ENCODE measurements at places on chromosomes 12 and 14. TPM values are rescaled to one million over a fixed set of nuclear protein-coding genes. Genes with fewer than 3 reads are reported as not detected.
A peak's percentile ranks its signal among the peaks of the same experiment; 100 is the strongest.

- ATAC-seq: no peak
These were observed 1149.1 kb downstream of the VRK1 start for GRCh38 chr14:97946240-97946639.

DNA sequence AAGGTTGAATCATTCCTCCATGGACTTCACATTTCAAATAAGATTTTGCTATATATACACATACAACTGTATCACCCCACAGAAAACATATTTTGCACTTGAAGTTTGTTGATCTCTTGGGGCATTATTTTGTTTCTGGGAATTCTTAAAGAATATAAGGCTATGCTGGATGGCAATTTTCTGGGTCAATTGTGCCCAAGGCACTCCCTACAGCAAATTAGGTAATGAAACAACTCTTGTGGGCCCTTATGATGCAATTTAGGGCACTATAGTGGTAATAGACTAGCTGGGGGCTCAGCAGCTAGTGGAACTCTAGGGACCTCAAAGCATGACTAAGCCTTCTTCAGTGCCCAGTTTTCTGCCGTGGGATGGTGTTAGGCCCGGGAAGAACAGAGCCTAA is 444.4 kb downstream of the NRXN3 start:
- no peak for ATAC-seq

PTGER2 gene
- total RNA-seq: 10.3 TPM

IFNG-AS1 gene
- not detected for total RNA-seq

TOMM20L gene
- not detected for total RNA-seq

GRCh38 chr14:74698465-74698864 is 14.4 kb downstream of the AREL1 start:
- no peak for ATAC-seq

- no peak for ATAC-seq
These were observed 1.5 kb downstream of the CHURC1 start for GRCh38 chr14:64915797-64916196.

DNA sequence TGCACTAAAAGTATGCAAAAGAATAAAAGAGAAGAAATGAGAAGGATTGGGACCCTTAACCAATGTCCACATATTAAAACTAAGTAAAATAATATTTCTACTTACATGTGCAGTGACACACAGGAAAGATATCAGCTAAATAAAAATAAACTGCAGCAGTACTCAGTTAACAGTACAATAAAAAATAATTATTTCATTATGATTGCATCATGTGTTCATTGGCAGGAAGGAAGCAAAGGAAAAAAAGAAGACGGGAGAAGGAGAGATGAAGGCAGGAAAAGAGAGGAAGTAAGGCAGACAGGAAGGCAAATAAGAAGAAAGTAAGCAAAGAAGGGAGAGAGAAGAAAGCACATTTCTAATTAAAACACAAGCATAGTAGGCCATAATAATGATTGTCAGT is 33.0 kb downstream of the RASSF9 start:
- ATAC-seq: no peak

DNA sequence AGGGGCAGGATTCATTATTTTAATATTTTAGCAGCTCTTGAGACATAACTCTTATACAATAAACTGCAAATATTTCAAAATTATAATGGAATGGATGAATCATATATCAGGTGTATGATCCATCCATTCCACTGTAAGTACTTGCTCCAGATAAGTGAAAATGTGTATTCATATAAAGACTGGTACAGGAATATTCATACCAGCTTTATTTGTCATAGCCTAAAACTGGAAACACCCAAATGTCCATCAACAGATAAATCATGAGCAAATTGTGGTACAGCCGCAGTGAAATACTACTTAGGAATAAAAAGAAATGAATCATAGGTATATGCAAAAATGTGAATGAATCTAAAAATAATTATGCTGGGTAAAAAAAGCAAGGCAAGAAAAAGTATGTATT is 263.6 kb upstream of the SYT10 start:
- no peak for ATAC-seq

GRCh38 chr12:14384783-14385638 is 19.5 kb downstream of the ATF7IP start:
- ATAC-seq: peak; percentile 95

DNA sequence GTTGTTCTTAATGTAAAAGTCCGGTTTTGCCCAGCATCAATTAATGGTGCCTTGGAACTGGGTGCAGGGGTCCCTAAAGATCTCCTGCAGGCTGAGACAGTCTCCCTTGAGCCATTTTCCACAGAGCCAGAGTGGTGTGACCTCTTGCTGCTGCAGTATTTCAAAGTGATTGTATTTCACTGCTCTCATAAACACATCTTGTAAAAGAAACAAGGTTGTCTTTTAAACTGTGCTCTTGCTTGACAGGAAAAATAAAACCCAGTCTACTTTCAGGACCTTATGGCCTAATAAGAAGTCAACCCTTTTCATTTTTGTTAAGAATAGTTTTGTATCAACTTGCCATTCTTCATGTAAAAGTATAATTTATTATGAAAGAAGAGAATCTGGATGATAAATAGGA is 44.7 kb downstream of the TMEM117 start:
- ATAC-seq: no peak

DNA sequence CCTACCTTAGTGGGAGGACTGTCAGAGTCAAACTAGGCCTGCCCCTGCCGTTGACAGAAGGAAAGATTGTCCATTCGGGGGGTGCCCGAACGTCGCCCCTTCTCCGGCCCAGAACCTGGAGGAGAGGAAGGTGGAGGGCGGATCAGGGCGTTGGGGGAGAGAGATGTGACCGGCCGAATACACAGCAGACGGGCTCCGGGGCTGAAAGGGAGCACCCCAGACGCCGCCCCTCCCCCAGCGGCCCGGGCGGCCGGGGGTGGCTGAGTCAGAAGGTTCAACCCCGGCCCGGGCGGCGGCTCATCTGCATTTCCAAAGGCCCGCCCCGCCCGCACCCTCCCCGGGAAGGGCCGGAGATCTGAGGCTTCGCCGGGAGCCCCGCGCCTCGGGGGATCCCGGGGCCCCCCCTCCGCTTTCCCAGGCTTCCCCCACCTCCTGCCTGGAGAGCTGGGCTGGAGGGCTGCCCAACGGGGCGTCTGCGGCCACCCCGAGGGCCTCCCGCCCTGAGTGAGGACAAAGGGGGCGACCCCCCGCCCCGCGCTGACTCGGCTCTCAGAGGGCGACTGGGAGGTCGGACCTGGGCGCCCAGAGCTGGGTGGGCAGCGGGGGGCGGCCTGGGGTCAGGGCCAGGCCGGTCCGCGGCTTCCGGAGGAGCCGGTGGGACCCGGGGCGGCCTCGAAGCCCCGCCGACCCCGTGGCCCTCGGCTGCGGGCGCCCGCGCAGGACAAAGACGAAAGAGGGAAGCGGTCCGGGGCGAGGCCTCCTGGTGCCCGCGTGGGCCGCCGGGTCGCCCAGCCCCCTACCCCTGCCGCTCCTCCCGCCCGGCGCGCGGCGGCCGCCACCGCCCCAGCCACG is 3.7 kb upstream of the SETD1B start:
- ATAC-seq: peak; percentile 61

GRCh38 chr12:116381240-116381743 is 103.8 kb upstream of the MED13L start:
- ATAC-seq: no peak

- no peak for ATAC-seq
These were observed 1.3 kb downstream of the RAD9B start for GRCh38 chr12:110503432-110503831.

SIX6 gene
- not detected for total RNA-seq

DNA sequence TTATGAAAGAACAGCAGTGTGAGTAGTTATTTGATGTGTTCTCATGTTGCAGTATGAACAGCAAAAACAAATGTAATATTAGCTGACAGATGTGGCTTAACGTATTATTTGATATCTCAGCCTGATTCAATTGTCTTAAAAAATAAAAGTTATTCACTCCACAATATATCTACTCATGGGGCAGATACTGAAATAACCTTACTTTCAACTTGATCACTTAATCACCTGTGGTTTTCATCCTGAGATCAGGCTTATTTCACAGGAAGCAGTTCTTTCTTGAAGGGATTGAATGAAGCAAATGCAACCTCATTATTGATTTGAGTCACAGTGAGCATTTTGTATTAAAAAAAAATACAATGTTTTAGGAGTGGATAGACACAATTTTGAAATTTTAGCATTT is 90.3 kb downstream of the AKAP6 start:
- no peak for ATAC-seq

All from activated T-helper 17 cell treated with anti-CD3 and anti-CD28 coated beads, Interleukin-2, amount 50 U/mL, for 72 hours (primary cell).